ENCODE measurements at places on chromosomes 12 and 14. TPM values are rescaled to one million over a fixed set of nuclear protein-coding genes. Genes with fewer than 3 reads are reported as not detected.

GRCh38 chr14:82740547-82740946 is 1206.9 kb upstream of the SEL1L start:
- no peak for DNase-seq

Gene IFNG-AS1
- not detected for total RNA-seq

Gene OR9K2
- total RNA-seq, result not detected

DNA sequence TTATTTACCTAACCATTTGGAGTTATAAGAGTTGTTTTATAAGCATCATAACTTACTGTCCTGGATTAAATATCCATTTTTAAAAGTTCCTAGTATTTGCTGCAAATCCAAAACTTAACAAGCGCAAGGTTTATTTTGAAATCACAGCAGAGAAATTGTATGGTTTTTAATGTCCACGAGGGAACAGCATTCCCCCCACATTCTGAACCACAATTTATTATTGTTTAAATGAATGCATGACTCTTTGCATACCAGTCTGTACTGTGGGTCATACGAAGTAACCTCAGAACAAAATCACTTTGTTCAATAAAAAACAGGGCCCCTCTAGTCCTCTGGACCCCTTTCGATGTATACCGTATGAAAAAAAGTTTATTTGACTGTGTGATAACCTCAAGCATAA is 75.9 kb downstream of the DACT1 start:
- no peak for DNase-seq

GRCh38 chr12:91204421-91204820 is 21.8 kb upstream of the DCN start:
- no peak for DNase-seq

Gene BAZ1A
- total RNA-seq, result 4.9 TPM

DNA sequence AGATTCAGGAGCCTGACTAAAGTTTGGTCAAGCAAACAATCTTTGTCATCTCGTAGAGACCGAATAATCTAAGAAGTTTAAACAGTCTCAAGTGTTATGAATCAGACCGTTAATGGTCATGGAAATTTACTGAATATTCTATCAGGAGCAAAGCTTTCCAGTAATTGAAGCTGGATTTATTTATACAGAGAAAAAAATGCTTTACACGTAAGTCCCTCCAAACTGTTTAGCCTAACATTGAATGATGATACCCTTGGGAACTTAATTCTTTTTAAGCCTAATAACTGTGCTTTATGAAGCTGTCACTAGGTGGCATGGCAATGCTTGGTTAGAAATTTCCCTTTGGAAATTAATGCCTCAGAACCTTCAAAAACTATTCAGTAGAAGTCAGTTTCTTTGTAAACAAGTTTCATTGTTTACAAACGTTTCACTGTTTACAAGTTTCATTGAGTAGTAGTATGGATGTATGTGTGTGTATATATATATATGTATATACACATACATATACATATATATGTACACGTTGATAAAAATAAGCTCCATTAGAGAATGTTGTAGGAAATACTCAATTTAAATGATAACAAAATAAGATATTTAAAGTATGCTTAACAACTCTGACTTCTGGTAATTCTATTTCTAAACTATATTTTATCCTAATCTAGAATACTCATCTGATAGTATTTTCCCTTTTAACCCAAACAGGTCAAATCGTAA is 32.1 kb downstream of the DEPDC4 start:
- DNase-seq, result no peak

Gene ACSM4
- total RNA-seq, result not detected

DNA sequence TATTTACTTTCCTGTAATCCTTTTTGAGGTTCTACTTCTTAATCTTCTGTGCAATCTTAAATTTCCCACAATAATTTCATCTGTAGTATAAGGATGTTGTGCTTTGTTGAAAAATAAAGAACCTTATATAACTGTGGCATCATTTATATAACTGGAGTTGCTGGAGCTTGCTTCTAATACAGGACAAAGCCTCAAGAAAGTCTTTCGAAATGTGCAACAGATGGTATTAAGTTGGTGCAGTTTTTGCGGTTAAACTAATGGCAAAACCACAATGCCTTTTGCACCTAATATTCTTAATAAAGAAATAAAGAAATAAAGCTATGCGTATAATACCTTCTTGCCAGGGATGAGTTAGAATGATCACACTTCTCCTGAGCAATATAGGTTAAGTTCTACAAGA is 180.0 kb downstream of the KITLG start:
- DNase-seq, result no peak

- DNase-seq, result no peak
Observed at GRCh38 chr12:119718141-119718540, 50.2 kb downstream of the PRKAB1 start.

Gene DTX1
- total RNA-seq, result 2.4 TPM

Gene TOMM20L
- total RNA-seq, result not detected

GRCh38 chr12:69328426-69328825 is 19.8 kb upstream of the LYZ start:
- DNase-seq, result no peak

GRCh38 chr14:85016496-85016895 is 513.4 kb upstream of the FLRT2 start:
- DNase-seq, result no peak

GRCh38 chr12:47725091-47725772 is at the start of gene ENDOU:
Gene ENDOU (minus strand): TSS chr12:47725490. CDS start chr12:47725413, 77 bp downstream.
- DNase-seq, result no peak

DNA sequence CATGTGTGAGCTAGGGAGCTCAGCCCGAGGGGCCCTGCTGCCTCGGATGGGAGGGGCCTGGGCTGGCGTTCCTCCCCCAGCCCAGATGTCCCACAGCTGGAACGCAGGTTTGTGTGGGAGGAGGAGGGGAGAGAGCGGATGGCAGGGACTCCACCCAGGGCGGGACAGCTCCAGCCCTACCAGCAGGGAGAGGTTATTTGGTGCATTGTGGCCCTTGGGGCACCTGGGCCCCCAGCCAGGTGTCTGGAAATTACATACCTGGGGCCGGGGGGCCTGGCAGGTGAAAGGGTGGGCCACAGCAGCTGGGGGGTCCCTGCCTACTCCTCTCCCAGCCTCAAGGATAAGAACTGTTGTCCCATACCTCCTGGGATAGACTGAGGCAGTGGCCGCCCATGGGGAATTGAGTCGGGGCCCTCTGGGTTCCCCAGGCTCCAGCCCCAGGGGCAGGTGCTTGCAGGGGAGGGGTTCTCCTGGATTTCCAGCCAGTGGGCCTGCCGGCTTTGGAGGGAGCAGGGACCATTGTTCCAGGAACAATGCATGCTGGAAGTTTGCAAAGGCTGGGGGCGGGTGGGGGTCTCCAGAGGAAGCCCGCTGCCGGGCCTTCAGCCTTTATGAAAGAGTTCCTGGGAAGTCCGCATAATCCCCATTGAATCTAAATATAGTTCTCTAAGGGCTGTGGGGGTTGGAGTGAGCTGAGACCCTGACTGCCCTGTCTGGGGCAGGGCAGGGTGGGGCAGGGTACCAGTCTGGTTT is 1.2 kb downstream of the KIF26A start:
- peak; percentile 38 for DNase-seq

- DNase-seq, result peak; percentile 86
Observed at GRCh38 chr14:61477712-61478462, 156.5 kb downstream of the PRKCH start.

GRCh38 chr12:19718401-19718800 is 279.1 kb downstream of the AEBP2 start:
- DNase-seq, result no peak

Gene NELL2
- 0.50 TPM for total RNA-seq

DNA sequence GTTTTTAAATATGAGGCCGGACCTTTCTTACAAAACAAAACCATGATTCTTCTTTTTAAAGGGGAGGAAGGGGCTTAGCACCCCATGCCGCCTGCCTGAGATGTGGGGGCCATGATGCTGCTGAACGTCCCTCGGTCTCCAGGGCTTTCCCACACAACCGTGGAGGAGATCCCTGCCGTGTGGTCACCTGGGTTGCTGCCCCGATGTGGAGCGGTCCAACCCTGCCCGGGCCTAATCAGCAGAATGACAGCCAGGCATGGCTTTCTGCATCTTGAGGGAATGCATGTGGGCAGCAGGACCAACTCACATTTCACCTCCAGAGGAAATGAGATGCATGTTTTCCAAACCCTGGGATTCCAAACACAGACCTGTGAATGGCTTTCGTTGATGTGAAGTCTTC is 48.9 kb upstream of the C14orf180 start:
- DNase-seq, result no peak

Gene ZBTB42
- total RNA-seq, result 5.3 TPM

- DNase-seq, result no peak
Observed at GRCh38 chr12:34526946-34527345, 504.6 kb downstream of the ALG10 start.

- no peak for DNase-seq
Observed at GRCh38 chr14:75196064-75196463, 19.7 kb upstream of the TMED10 start.

DNA sequence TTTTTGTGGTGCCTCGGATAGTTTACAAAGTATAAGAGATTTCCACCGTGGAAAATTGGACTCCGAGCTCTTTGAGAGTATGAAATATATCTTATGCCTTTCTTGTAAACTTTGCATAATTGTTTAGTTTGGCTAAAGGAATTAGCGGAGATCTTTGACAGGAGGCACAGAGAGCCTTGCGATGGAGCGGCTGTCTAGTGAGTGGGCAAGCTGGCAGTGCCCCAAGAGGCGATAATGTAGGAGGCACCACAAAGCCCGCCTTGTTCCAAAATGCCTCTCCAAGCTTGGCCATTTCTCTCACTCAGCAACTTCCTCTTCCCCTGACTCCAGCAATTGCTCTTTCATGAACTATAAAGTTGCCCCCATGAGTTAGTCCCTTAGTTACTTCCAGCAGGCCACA is 270.1 kb upstream of the PRICKLE1 start:
- no peak for DNase-seq

DNA sequence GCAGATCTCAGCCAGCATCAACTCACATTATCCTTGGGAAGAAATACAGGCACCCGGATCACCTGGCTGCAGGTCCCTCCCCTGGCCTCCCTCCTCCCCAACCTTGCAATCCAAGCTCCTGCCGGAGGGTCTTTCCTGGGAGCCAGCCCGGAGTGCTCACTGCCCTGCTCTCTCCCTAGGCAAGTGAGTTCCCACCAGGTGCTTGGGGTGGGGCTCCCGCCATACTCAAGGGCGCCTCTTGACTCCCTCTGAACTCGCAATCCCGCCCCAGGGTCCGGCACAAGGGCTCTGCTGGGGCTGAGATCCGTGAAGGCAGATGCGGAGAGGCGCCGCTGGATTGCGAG is 1.2 kb upstream of the CEP170B start:
- DNase-seq, result no peak

Gene LRCOL1
- not detected for total RNA-seq

DNA sequence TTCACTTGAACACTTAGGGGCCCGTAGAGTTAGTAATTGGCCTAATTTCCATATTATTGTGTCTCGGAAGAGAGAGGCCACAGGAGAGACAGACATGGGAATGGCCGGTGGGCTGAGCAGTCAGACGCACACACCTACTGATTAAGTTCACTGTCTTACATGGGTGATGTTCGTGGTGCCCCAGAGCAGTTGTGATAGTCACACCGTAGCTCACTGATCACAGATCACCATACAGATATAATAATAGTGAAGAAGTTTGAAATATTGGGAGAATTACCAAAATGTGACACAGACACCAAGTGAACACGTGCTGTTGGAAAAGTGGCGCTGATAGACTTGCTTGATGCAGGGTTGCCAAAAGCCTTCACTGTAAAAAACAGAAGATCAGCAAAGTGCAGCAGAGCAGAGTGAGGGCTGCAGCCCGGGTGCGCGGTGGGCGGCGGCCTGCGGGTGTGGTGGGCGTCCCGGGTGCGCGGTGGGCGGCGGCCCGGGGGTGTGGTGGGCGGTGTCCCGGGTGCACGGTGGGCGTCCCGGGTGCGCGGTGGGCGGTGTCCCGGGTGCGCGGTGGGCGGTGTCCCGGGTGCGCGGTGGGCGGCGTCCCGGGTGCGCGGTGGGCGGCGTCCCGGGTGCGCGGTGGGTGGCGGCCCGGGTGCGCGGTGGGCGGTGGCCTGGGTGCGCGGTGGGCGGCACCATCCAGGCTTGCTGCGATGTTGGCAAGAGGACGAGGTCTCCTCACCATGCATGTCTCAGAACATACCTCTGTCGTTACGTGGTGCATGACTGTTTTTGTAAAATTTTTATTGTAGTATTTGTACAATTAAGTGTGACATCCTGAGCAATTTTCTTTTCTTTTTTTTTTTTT is 34.3 kb upstream of the TEX22 start:
- peak; percentile 62 for DNase-seq

DNA sequence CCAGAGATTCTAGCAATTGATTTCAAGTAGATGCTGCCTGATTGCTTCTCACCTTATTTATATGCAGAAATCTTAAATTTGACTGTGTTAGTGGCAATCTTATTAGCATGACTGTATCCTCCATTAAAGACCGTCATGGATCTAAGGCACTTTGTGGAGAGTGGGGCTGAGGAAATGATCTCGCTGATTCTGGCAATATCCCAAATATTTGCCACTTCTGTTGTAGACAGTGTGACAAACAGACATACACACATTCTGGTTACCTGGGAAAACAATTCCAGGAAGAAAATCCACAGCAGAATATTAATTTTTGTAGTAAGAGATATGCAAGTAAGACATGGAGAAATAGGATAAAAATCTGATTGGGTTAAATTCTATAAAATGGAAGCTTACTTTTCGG is 269.0 kb upstream of the G2E3 start:
- no peak for DNase-seq

DNA sequence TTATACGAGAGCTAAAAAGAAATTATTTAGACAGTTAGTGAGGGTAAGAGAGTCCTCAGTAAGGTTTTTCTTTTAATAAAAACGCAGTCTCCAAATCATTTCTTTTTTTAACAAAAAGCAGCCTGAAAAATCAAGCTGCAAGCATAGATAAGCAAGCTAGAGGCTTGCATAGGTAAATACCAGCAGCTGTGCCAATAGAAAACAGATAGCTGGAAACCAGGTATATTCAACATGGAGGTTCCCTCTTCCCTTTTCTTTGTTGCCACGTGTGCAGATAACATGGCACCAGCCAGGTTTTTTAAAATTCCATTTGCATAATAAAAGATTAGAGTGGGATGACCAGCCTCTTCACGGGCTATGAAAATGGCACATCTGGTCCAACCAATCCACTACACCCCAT is 6.1 kb upstream of the PRKAB1 start:
- no peak for DNase-seq
